A549 (cell line): ENCODE measurements at places on chromosomes 4 and X. TPM values are rescaled to one million over a fixed set of nuclear protein-coding genes. Genes with fewer than 3 reads are reported as not detected.

GRCh38 chr4:127631420-127631819 is 1.3 kb upstream of the INTU start:
- no peak for DNase-seq

DNA sequence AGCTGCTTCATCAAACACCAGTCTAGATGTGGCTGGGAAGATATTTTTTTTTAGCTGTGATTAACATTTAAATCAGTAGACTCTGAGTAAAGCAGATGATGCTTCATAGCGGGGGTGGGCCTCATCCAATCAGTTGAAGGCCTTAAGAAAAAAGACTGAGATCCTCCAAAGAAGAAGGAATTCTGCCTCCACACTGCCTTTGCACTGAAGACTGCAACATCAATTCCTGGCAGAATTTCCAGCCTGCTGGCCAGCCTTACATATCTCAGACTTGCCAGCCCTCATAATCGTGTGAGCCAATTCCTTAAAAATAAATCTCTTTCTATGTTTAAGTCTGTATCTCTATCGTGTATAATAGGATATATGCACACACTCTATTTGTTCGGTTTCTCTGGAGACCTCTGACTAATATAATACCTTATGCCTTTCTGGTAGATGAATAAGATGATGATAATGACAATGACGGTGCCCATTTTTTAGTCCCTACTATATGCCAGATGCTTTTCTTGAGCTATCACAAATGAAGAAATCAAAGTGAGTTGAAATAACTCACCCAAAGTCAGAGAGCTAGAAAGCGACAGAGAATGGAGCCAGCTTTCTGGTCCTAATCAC is 66.1 kb upstream of the SOD3 start:
- no peak for DNase-seq

DNA sequence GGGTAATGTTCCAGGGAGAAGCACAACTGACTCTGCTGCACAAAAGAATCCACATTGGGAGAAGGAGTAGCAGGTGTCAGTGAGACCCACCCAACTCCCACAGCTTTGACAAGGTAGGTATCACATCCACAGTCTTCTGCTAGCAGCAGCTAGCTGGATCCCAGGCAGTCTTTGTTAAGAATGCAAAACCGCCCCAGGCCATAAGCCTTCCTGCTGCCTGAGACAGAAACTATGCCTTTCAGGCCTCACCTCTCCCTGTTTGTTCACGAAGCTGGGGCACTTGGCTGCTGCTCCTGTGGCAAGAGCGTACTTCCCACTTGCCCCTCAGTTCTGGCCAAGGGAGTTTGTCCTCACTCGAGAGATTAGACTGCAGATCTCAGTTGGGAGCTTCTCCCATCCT is 21.4 kb downstream of the RRAGB start:
- DNase-seq = no peak

DNA sequence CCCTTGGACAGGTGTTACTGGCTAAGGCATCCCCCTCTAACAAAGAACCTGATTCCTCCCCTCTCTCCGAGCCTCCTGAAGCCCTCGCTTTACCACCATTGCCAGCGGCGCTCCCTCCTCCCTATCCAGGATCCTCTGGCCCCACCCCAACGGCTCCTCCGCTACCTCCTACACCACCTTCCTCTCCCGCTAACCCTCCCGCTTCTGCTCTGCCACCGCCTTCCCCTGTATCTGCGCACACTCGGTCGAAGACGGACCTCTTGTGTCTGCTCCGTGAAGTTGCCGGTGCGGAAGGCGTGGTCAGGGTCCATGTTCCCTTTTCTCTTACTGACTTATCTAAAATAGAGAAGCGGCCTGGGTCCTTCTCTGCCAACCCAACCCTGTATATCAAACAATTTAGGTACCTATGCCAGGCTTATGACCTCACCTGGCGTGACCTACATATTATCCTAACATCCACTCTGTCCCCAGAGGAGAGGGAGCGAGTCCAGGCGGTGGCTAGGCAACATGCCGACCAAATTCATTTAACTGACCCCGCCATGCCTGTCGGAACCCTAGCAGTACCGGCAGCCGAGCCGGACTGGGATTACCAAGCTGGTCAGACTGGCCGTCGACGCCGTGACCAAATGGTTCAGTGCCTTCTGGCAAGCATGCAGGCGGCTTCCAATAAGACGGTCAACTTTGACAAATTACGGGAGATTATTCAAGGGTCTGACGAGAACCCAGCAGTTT is 958.9 kb downstream of the RPA4 start:
- DNase-seq = no peak

GRCh38 chr4:92254767-92255442 is 48.9 kb upstream of the GRID2 start:
- no peak for DNase-seq

DNA sequence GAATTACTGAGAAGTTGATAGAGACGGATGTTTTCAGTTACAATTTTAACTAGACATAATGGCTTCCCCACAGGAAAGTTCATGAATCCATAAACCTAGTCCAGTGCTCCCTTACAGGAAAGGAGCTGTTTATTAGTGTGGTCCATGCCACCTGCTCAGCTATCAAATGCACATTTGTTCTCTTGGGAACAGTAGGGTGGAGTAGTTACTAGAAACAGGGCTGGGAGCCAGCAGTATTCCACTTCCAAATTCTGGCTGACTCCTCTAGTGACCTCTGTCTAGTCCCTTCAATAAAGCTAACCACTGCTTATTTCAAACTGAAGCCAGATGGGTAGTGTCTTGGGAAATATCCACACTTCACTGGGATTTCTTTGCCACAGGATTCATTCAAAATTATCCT is 88.4 kb upstream of the TLL1 start:
- DNase-seq = no peak

DNA sequence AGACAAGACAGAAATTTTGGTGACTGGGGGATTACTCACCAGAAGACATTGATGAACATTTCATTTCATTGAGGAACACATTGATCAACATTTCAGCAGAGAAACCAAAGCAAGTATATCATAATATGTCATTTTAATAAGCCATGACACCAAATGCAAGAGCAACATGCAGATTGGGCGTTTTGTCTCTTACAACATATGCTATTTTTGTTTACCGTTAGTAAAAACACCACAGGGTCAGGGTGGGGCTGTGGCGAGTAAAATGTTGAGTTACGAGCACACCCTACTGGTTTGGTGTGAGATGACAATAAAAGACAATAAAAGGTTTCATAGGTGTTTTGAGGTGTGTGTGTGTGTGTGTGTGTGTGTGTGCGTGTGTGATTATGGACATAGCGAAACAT is 294.5 kb downstream of the PDGFC start:
- peak; percentile 20 for DNase-seq

GRCh38 chr4:1568855-1569460 is 115.2 kb downstream of the FAM53A start:
- no peak for DNase-seq

DNA sequence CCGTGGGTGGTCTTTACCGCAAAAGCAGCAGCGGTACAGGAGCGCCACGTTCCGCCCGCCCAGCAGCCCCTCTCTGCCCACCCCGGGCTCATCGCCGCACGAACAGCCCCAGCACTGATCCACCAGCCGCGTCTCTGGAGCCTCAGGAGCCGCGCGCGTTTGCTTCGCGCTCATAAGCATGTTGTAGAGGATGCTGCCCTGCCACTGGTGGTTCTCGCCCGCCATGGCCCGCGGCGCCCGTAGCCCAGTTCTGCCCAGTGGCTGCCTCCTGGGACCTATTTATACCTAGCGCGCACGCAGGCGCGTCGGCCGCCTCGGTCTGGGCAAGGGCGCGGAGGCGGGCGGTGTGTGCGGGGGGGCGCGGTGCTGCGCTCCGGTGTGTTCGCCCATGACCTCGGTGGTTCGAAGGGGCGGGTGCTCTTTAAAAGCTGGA is at the start of gene NR0B1:
Gene NR0B1 (minus strand): TSS at position 252 of the 433 bp plus-strand sequence. CDS start 27 bp downstream, at position 225.
- DNase-seq = peak; percentile 79

GPR34 gene
- polyA plus RNA-seq = 0.09 TPM in 2 of 3 replicates, not detected in the other

ADH7 gene
- not detected in 3 replicates for polyA plus RNA-seq
